SJCRH30 (cell line): ENCODE measurements at places on chromosomes 5 and 9.

DNA sequence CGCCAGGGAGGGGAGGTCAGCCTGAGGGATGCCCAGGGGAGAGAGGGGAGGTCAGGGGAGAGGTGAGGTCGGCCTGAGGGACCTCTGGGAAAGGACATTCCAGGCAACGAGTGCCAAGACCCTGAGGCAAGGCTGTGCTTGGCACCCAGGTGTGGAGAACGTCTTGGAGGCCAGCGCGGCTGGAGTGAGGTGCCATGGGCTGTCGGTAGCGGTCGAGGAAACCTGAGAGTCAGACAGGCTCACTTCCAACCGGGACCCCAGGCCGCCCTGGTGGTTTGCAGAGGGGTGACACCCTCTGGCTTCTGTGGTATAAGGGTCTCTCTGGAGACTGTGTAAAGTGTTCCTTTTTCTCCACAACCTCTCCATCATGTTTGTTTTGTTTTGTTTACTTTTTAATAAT lies 82.9 kb downstream of the CACNA1B start:
- DNase-seq, result no peak

- no peak for DNase-seq
Observed at GRCh38 chr5:10556893-10557746, 6.8 kb upstream of the ANKRD33B start.

- DNase-seq, result peak; percentile 69
Observed at GRCh38 chr9:96133321-96134021, 168.5 kb downstream of the HSD17B3 start.

- DNase-seq, result no peak
Observed at GRCh38 chr5:138351056-138351455, 1.4 kb upstream of the KDM3B start.

DNA sequence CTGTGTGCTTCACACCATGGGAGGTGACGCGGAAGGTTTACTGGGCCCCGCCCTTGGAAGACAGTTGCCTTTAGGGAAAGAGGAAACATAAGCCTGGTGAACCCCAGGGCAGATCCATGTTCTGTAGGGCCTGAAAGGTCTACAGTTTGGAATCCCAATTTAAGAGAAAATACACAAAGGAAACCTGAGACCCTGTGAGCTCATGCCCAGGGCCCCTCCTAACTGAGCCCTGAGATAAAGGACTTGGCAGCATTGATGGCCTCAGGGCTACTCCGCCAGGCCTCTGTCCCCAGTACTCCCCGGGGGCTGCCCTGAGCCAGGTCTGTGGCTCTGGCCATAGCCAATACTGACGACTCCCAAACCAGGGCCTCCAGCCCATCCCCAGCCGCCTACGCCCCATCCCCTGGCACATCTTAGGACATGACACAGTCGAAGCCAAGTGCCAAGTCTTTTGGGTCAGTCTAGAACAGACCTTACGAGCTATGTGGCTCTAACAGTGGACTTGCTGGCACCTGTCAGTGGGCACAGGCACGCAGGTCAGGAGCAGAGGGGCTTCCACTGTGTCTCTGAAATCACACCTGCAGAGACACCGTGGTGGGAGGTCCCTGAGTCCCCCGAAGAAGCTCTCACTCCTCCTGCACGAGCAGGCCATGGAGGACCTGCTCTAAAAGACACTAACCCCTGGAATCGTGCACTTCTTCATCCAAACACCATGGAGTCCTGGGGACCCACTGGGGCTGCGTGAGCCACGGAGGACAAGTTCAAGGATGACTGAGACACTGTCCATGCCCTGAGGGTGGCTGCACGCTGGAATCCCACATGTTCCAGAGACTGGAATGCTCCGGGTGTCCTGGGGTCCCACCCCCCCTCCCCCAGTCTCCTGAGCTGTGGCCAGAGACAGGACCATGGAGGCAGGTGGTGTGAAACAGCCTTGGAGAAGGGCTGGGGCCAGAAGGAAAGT lies 40.3 kb upstream of the BARHL1 start:
- peak; percentile 54 for DNase-seq

DNA sequence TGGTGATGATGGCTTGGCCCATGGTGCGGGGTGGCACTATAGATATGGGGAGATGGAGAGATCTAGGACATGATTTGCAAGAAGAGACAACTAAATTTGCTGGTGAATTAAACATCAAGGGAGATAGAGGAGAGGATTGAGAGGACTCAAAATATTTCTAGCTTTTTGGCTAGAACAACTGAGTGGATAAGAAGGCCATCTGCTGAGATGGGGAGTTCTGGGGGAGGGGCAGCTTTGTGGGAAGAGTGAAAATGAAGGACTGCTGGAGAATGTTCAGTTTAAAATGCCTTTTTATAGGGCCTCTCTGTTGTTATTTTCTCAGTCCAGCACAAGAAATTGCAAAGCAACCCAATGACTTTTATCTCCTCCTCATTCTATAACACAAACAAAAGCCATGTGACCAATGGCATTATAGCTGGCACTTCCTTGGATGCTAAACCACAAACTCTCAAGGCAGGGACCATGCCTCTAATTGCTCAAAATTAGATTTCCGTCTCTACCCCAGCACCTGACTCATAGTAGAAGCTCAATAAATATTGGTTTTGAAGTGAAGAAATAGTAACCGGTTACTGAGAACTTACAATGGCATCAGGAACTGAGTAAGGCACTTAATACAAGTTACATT lies 29.8 kb downstream of the JAKMIP2 start:
- DNase-seq, result peak; percentile 23

- no peak for DNase-seq
Observed at GRCh38 chr9:92807031-92807756, 42.6 kb upstream of the BICD2 start.

DNA sequence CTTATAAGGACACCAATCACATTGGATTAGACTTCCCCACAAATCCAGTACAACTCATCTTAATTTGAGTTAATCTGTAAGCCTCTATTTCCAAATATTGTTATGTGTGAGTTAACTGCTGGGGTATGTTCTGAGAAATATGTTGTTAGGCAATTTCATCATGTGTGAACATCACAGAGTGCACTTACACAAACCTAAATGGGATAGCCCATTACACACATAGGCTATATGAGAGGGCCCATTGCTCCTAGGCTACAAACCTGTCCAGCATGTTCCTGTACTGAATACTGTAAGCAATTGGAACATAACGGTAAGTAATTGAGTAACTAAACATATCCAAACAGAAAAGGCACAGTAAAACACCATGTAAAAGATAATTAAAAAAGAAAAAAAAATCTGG lies 19.1 kb upstream of the ARSI start:
- DNase-seq, result no peak

DNA sequence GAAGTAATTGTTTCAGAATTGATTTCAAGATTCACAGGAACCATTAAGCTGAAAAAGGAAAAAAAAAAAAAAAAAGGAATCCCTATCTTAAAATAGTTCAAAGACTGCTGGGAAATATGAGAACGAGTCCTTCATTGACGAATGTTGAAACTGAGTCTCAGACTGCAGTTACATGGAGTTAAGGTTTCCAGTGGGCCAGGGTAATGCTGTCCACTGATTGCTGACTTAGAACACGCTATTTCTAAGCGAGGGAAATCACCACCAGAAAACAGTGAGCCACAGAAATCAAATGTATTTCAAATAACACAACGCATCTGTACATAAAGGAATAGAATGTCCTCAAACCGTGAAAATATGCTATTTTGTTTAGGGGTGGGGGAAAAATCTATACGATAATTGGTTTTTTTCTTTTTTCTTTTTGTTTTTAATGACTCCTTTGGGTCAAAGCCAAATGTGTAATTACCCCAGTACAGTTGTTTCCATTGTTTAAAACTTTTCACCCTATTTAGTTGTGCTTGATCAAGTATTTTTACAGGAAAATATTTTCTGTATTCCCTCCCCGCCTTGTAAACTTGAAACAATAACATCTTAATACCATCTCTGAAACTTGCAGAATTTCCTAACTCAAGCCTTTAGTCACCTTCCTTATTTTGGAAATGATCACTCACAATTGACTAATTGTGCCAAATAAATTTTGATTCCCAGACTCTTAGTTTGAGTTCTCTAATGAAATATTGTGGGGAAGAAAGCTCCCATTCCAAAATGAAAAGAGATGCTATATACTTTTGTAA lies 208.3 kb downstream of the MCTP1 start:
- no peak for DNase-seq

DNA sequence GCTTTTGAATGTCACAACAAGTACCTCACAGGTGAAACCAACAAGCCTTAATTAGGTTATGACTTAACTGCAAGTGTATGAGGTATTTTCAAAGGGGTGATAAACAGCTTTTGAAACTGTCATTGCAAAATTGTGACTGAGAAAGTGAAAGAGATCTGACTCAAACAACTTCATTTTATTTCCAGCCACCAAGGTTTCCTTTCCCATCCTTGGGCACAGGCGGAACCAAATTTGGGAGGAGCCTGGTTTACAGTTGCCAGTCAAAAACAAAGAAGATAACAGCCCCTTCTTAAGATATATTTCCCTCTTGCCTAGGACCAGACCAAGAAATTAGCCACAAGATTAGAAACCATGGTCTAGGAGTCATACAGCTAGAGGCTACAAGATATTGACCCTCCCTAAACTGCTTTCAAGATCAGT lies 417.1 kb downstream of the CSNK1G3 start:
- no peak for DNase-seq

GRCh38 chr9:87292449-87293191 lies 205.0 kb upstream of the DAPK1 start:
- no peak for DNase-seq

DNA sequence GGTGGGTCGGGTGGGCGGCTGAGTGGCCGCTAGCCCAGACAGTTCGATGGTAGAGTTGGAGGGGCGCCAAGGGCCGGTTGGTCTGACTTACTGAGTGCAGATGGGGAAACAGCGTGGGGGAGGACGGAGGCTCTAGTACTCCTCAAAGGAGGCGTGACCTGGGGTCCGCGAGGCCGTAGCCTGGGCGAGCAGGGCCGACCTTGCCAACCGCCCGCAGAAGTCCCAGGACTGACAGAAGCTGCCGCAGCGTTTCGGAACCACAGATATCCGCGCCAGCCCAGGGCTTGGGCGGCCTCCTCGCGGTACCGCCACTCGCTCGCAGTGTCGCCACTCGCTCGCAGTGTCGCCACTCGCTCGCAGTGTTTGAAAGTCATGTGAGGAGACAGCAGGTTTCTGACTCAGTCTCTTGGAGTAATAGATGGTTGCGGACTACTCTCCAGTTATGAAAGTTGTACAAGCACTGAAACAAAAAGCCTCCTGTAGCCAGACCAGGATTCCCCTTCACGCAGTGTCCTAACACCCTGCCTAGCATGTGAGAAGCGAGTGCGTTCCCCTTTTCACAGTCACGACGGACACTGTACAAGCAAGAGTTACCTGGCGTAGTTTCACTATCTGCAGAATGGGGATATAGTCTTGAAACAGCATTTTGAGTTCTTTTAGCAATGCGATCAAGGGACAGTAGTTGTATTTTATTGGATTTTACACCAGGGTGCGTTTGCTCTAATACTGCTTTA lies 674 bp downstream of the TMEM38B start:
- DNase-seq, result peak; percentile 73

GRCh38 chr9:132547976-132548730 lies 34.3 kb upstream of the BARHL1 start:
- no peak for DNase-seq

GRCh38 chr5:107607671-107608345 lies 62.9 kb downstream of the EFNA5 start:
- no peak for DNase-seq

- no peak for DNase-seq
Observed at GRCh38 chr9:136151214-136151804, 32.6 kb upstream of the TMEM250 start.
